ENCODE measurements at places on chromosomes 4 and X.

DNA sequence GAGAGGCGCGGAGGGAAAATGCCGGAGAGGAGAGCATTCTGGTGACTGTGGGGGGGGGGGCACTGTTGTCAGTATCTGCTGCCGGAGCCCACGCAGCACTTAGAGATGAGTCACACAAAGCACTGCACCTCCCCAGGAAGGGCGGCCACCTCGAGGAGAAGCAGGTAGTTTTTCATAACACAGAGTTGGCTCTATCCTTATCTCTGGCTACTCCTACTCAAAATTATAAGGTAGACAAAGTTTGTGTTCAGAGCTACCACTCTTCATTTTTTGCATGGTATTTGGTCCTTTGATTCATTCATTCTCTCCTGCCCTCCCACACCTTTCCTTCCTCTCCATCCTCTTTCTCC lies 76.2 kb upstream of the SCOC start:
- no peak for DNase-seq

DNA sequence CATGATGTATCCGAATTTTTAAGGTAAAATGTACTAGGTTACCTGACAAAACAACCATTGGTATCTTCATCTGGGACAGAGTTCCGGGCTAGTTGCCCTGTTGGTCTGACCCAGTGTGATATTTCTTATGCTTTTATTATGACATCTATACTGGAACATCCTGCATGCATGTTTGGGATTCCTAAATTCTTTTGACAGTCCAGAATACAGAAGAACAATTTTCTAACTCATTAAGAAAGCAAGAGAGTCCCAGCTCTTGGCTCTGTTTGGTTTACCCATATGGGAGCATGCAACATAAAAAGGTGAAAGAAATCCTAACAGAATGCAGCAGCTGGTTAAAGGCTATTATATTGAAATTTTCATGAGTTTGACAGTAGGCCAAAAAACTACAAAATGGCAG lies 247.7 kb upstream of the FTHL17 start:
- DNase-seq = no peak

DNA sequence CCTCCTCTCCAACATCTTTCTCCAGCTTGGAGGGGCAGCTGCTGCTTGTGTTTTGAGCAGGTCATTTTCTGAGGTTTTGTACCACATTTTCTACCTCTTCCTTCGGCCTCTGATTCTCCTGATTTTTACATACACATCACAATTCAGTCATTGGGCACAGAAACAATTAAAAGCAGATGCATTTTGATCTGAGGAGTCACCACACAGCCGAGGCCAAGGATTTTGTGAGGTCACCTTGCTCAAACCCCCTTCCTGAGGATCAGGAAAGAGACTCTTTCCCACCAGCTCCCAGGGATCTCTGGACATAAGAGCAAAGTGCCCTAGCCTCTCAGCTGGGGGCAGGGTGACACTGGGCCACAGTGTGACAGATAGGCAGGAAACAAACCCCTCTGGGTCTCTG lies 5.4 kb upstream of the FATE1 start:
- DNase-seq = no peak

GRCh38 chr4:113758372-113758771 lies 3.2 kb downstream of the CAMK2D start:
- no peak for DNase-seq

- no peak for DNase-seq
Observed at GRCh38 chrX:133633162-133633561, 217.9 kb upstream of the GPC4 start.

DNA sequence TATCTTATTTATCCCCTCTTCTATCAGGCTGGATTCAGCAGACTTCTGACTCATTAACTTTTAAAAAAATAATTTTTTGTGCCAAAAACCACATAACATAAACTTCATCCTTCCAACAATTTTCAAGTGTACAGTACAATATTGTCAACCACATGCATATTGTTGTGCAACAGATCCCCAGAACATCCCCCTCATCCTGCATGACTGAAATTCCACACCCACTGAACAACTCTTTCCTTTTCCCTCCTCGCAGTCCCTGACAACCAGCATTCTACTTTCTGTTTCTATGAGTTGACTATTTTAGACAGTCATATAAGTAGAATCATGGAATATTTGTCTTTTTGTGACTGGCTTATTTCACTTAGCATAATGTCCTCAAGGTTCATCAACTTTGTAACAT lies 2.2 kb upstream of the MID2 start:
- no peak for DNase-seq

DNA sequence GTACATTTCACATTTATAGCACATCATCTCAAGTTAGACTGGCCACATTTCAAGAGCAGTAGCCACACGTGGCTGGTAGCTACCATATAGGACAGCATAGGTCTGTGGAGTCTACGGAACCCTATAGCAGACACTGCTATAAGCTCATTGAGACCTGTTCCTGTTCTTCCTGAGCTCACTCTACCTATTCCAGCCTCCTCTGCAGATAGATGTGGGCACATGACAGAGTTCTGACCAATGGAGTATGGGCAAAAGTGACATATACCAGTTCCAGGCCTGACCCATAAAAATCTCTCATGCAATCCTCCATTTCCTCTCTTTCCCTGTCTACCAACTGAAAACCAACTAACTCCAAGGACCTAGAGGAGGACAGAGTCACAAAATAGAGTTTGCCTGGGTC lies 3.5 kb upstream of the HDAC6 start:
- DNase-seq = no peak

DNA sequence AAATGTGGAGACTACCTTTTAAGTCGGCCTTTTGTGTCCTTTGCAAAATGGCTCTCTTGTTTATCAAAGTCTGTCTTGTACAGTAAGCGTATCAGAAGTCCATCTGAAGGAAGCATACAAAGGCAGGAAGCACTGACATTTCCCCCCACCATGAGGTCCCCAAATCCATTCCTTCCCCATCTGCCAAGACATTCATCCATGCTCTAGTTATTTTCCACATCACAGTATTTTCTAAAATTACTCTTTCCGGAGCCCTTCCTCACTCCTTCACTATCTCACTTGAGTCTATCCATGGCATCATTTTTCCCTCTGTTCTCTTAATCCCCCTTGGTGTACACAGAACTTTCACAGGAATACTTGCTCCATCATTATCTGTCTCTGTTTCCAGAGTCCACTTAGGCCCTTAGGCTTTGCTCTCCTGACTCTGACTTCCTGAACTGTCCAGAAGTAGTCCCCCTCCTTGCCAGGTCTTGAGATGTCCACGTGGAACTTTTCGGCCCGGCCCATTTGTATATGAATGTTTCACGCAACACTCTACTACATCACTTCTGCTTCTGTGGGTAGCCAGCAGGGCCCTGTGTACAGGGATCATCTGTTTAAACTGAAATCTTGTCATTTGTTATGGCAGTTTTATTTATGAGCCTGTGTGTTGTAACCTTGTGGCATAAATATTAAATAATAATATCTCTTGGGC lies 2.1 kb downstream of the SEL1L3 start:
- DNase-seq = no peak

- DNase-seq = peak; percentile 45
Observed at GRCh38 chrX:48025561-48025960, 18.8 kb downstream of the SPACA5 start.

DNA sequence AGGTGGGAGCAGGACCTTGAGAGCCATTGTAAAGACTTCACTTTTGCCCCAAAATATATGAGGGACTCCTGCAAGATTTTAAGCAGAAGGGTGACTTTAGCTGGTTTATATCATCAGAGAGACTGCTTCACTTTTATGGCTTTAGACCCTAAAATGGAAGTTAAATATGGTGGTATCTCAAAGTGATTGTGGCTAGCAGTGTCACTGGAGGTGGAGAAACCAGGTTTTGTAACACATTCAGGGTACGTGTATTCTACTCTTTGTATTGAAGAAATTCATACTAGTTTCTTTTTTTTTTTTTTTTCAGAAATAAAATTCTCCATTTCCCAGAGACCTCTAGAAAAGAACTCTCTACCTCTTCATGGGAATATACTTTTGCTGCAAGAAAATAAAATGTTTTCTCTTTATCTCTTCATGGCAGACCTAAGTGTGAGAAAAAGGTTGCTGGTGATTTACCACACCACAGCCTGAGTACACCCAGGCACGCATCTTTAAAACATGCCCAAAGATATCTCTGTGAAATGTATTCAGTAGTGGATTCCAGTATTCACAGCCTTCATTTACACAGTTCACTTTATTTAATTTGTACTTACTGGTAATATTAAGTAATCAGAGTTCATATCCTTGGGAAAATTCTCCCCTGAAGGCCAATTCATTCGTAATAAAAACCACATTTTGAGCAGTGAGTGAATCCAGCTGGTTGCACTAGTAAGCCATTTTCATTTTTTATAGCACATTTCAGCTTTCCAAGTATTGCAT lies 74.3 kb upstream of the GUCY1A1 start:
- no peak for DNase-seq

GRCh38 chr4:152992027-152992426 lies 55.9 kb downstream of the FHDC1 start:
- no peak for DNase-seq

DNA sequence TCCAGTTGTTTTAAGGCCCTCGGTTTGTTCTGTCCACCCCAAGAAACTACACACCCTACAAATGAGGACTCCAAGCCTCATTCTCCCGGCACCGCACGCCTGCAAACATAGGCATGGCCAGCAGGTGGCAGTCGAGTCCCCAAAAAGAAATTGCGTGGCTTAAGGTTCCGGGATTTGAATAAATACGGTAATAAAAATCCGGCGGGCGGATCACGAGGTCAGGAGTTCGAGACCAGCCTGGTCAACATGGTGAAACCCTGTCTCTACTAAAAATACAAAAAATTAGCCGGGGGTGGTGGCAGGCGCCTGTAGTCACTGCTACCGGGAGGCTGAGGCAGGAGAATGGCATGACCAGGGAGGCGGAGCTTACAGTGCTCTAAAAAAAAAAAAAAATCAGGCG lies 21.8 kb upstream of the CSF2RA start:
- DNase-seq = peak; percentile 69

DNA sequence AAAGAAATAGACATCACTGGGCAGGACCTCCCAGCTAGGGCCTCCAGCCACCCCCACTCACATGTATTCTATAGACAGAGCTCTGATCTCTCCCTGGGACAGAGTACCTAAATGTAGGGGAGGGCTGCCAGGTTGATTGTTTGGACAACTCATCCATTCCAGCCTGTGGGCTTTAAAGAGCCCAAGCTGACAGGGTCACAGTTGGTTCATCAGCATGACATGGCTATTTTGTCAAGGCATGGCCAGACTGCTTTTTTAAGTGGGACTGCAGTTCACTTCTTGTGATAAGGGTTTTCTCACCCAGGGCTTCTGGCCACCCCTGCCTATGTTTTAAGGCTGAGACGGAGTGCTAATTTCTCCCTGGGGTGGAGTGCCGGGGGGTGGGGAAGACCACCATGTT lies 63.3 kb downstream of the KLHL4 start:
- no peak for DNase-seq

DNA sequence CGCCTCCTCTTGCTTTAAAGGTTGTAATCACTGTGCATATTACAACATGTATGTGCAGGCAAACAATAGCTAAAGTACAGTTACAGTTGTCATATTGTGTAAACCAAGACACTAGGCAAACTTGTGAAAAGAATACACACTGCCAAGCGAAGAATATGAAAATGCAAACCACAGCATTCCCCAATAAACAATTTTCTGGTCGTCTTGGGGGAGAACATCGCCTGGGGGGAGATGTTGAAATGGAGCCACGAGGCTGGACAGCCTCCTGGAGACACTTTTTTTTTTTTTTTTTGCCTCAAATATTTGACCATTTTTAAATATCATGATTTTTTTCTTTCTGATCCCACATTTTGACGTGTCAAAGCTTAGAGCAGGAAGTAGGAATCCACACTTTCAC lies 51.7 kb upstream of the PDLIM3 start:
- DNase-seq = no peak

DNA sequence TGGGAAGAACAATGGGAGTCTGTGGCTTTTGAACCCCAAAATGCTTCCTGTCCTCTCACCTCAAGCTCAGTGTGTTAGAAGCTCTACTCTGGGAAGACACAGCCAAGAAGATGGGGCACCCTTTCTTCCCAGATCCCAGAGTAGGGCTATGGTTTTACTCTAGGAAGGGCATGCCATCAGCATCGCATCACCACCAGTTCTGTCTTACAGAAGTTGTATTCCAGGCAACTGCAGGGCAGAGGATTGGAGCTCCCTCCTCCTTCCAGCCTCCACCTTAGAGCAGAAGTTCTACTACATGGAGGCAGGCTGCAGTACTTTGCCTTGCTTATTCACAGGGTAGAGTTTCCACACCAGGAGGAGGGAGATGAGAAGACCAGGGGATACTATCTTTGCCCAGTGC lies 18.1 kb upstream of the ZFX start:
- DNase-seq = no peak
